Gastroesophageal sphincter (tissue), 4 donors: ENCODE measurements at places on chromosomes 13 and 19. TPM values are rescaled to one million over a fixed set of nuclear protein-coding genes. Genes with fewer than 3 reads are reported as not detected.

The MRPS31 gene
- 25.3 TPM for total RNA-seq

The CRB3 gene
- total RNA-seq, result 1.6 TPM

The RAB3D gene
- 24.3 TPM for total RNA-seq

The NCAN gene
- total RNA-seq, result not detected

The MEDAG gene
- 189 TPM for total RNA-seq

The IGFL2 gene
- not detected for total RNA-seq

The IL27RA gene
- 4.1 TPM for total RNA-seq

The LILRB1 gene
- total RNA-seq, result 0.79 TPM

The ZNF667 gene
- 2.9 TPM for total RNA-seq

The PTGIR gene
- 4.6 TPM for total RNA-seq

The CGB5 gene
- total RNA-seq, result not detected

The PODNL1 gene
- 0.62 TPM for total RNA-seq

The U2AF1L4 gene
- total RNA-seq, result 22.3 TPM

The ZNF30 gene
- total RNA-seq, result 2.5 TPM

The DNAAF3 gene
- not detected for total RNA-seq

The CBARP gene
- 0.73 TPM for total RNA-seq

The WIZ gene
- total RNA-seq, result 24.4 TPM

The BAX gene
- total RNA-seq, result 33.3 TPM

The KLK12 gene
- total RNA-seq, result 0.54 TPM

The MEGF8 gene
- 22.0 TPM for total RNA-seq
